ENCODE measurements at places on chromosomes 2 and 18.

DNA sequence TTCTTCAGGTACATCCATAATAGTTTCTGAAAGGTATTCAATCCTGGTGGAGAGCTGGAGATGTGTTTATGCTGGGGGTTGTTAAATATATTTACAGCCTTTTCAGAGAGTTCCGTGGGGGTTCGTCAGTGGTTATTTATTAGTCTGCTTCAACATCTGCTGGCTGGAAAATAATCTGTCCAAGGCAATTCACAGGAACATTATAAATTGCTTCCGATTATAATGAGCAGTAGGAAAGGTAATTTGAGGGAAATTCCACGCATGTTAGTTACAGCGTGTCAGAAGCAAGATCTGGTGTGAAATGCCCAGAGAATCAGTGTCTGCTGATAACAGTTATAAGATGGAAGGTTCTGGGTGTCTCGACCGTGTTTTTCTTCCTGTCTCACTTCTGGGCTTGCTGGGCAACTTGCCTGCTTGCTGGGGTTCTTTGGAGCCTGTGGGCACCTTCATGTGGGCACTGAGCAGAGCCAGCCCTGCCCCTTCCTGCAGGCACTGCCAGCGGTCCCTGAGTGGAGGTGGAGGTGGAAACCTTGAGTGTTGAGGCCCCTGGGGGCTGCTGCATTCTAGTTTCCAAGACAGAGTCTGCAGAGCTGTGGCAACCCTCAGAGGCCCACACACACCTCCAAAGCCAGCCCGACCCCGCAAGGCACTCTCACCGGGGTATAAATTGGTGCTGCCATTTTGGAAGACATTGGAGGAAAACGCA lies 185.7 kb downstream of the FAM210A start:
- no peak for DNase-seq

- no peak for DNase-seq
Measured at GRCh38 chr2:6948677-6949351, 31.6 kb downstream of the RNF144A start.

DNA sequence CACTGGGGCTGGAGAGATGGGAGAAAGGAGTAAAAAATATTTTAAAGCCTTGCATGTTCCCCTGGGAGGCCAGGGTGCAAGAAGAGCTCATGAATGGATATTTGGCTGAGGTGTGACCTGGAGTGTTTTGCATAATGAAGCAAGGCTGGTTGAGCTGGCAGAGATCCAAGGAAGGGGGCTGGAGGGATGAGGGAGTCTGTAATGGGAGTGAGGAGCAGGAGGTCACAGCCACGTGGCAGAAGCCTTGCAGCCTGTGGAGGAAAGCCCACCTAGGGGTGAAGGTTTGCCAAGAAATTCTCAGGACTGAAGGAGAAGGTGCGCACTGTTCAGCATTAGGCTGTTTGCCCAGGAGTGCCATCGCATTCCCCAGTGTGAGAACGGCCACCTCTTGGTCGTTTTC lies 40.3 kb upstream of the ATP8B1 start:
- DNase-seq: no peak

- no peak for DNase-seq
Measured at GRCh38 chr2:132850688-132851087, 180.7 kb upstream of the LYPD1 start.
